ENCODE measurements at places on chromosomes 6 and 20.

DNA sequence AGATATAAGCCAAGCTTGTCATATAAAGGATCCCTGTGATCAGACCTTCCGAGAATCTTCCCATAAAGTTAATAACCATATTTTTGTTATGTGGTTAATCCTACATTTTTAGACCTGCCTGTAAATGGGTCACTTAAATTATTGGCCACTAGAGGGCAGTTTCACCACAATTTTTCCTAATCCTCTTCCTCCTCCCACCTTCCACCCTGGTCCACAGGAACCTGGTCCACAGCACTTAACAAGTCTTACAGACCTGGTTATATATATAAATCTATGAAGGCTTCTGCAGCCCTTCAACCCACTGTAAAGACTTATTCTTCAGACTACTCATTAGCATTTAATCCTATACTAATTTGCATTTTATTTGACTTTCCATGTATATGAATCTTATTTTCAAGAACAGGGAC is 28.3 kb downstream of the MRS2 start:
- DNase-seq: no peak

- no peak for DNase-seq
Measured at GRCh38 chr6:14037402-14038277, 79.9 kb upstream of the CD83 start.

DNA sequence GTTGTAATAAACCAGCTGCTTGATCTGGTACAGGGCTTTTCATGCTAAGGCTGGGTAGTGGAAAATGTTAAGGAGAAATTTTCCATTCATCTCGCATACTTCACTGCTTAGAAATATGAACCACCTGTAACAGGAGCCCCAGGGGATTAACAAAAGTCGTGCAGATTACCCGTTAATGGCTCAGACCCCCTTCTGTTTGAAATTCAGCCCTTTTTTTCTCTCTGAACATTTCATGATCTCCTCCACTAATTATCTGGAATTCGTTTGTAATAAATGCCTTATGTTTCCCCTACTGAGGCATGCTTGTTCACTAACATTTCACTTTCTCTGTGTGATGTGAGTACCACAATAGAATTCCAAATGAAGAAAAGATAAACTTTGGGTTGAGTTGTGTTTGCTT is 336.4 kb upstream of the HSF2 start:
- no peak for DNase-seq

- no peak for DNase-seq
Measured at GRCh38 chr6:139635401-139636130, 261.1 kb upstream of the CITED2 start.

GRCh38 chr6:119890470-119890869 is 540.9 kb upstream of the MAN1A1 start:
- no peak for DNase-seq

Data from right lobe of liver (tissue), 6 donors.